ENCODE measurements at places on chromosomes 13 and 19. TPM values are rescaled to one million over a fixed set of nuclear protein-coding genes. Genes with fewer than 3 reads are reported as not detected.

LNX2 gene
- 14.4 TPM for total RNA-seq

LRG1 gene
- total RNA-seq: not detected

SYNGR4 gene
- total RNA-seq: not detected

PSG7 gene
- not detected for total RNA-seq

PRR12 gene
- 2.9 TPM for total RNA-seq

FPR2 gene
- total RNA-seq: 0.36 TPM

- DNase-seq: no peak
- no peaks in the 10 kb centered on the region for H3K27me3 ChIP-seq
- H3K4me1 ChIP-seq: no peaks in the 10 kb centered on the region
- no peak overlapping the region for H3K4me3 ChIP-seq
- no peak overlapping the region for H3K27ac ChIP-seq
Measured at GRCh38 chr19:9070066-9070465, 16.8 kb upstream of the OR1M1 start.

- no peaks in the 10 kb centered on the region for H3K36me3 ChIP-seq
- H3K4me3 ChIP-seq: no peak overlapping the region
- H3K4me1 ChIP-seq: peaks cover 3% of the 10 kb centered on the region
- no peaks in the 10 kb centered on the region for H3K27me3 ChIP-seq
Measured at GRCh38 chr13:48843630-48844380, 131.9 kb upstream of the FNDC3A start.

- no peak overlapping the region for H3K4me3 ChIP-seq
- H3K27ac ChIP-seq: no peak overlapping the region
- H3K27me3 ChIP-seq: no peaks in the 10 kb centered on the region
- DNase-seq: peak; percentile 72
Measured at GRCh38 chr13:112225429-112226090, 150.6 kb upstream of the SPACA7 start.

DNA sequence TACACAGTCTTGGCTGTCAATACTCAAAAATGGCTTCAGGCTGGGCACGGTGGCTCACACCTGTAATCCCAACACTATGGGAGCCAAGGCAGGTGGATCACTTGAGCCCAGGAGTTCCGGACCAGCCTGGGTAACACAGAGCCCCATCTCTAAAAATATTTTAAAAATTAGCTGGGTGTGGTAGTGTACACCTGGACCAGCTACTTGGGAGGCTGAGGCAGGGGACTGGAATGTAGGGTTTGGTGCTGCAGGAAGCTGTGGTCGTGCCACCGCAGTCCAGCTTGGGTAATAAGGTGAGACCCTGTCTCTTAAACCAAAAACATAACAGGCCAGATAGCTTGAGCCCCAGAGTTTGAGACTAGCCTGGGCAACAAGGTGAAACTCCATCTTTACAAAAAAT is 6.7 kb upstream of the CHERP start:
- no peak overlapping the region for H3K4me3 ChIP-seq
- H3K4me1 ChIP-seq: no peaks in the 10 kb centered on the region
- no peak for DNase-seq
- no peaks in the 10 kb centered on the region for H3K27me3 ChIP-seq
- H3K27ac ChIP-seq: no peak overlapping the region

GRCh38 chr13:70668983-70669382 is 560.7 kb upstream of the KLHL1 start:
- no peak for DNase-seq
- H3K27ac ChIP-seq: no peak overlapping the region
- no peak overlapping the region for H3K4me3 ChIP-seq
- no peaks in the 10 kb centered on the region for H3K27me3 ChIP-seq
- no peaks in the 10 kb centered on the region for H3K4me1 ChIP-seq
- H3K36me3 ChIP-seq: no peaks in the 10 kb centered on the region

DNA sequence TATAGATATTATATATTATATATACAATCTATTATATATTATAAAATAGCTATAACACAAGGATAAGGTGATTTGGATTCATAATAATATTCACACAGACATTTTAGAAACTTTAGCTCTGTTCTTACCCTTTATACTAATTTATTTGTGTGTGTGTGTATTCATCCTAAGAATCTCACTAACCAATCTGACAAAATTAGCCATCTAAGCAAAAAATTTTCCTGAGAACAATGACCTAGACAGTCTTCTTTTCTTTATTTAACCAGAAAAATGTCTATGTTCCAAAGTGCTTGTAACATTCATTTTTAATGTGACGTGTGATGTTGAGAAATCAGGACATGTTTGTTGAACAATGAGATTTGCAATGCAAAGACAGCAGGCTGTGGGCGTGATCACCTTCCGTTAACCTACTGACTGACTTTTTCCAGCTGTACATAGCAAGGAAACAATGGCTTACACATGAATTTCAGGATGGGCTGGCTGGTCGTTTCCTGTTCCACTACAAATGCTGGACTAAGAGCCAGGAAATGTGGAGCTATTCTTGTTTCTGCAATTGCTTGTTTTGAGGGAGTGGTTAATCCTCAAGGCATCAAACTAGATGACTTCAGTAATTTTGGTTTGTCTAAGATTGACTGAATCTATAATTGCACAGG is 634.6 kb upstream of the ARGLU1 start:
- H3K4me3 ChIP-seq: no peak overlapping the region
- H3K36me3 ChIP-seq: no peaks in the 10 kb centered on the region
- no peak for DNase-seq
- no peaks in the 10 kb centered on the region for H3K27me3 ChIP-seq
- H3K4me1 ChIP-seq: peaks cover 5% of the 10 kb centered on the region
- H3K27ac ChIP-seq: no peak overlapping the region

Measured in osteoblast (primary cell).